Activated CD4-positive, alpha-beta T cell treated with anti-CD3 and anti-CD28 coated beads, Interleukin-2, amount 50 U/mL, for 1 hour (primary cell): ENCODE measurements at places on chromosomes 16 and 17.

DNA sequence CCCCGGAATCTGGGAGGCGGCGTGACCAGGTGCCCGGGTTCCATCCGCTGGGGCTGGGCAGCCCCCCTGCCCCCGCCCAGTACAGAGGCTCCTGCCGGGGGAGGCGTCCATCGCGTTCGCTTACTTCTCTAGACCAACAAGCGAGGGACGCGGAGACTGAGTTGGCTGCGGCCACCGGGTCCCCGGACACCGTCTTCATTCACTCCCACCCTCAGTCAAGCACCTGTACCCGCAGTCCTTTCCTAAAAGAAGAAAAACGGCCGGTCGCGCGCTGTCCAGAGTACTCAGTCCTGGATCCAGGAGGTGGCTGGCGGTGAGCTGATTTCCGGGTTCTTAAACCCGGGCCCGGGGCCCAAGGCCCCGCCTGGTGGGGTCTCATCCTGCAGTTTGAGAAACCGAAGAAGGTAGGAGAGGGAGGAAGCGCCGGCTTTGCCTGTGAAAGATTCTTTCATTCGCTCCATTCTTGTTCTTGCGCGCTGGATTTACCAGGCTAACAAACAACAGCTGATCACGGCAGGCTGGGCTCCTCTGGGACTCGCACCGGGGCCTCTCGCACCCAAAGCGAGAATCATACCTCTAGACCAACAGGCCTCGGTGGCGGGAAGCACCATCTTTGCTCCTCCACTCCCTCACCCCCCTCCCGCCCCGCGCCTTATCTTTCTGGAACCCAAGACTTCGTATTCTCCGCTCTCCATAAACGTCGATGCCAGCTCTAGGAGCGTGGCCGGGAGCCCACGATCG lies 17.4 kb upstream of the OR1F1 start:
- no peak for DNase-seq

- peak; percentile 6 for DNase-seq
Observed at GRCh38 chr16:25030420-25031131, 15.4 kb upstream of the ARHGAP17 start.

DNA sequence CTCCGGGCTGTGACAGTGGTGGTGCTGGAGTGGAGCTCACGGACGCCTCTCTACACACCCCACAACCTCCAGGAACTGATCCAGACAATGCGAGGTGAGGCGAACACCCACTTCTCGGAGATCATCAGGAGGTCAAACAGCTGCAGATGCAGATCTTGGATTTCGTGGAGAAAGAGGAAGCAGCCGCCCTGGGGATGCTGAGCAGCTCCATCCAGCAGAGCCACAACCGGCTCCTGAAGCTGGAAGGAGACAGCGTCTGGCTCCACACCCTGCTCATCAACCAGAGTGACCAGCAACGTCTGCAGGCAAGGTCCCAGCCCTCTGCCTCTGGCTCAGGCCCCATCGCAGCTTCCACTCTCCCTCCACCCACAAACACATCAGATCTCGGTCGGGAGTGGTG lies 13.2 kb upstream of the SLC16A5 start:
- DNase-seq: no peak

DNA sequence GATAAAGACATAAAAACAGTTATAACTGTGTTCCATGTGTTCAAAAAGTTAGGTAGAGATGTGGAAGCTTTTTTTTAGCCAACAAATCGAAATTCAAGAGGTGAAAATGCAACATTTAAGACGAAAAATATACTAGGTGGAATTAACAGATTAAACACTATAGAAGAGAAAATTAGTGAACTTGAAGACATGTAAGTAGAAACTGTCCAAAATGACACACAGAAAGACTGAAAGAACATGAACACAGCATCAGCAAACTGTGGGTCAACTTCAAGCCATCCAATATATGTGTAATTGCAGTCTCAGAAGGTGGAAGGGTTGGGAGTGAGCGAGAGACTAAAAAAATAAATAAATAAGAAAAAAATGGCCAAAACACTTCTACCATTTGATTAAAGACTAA lies 9.3 kb downstream of the FAM83G start:
- no peak for DNase-seq

GRCh38 chr17:13085578-13085977 lies 67.8 kb upstream of the ELAC2 start:
- DNase-seq: no peak

DNA sequence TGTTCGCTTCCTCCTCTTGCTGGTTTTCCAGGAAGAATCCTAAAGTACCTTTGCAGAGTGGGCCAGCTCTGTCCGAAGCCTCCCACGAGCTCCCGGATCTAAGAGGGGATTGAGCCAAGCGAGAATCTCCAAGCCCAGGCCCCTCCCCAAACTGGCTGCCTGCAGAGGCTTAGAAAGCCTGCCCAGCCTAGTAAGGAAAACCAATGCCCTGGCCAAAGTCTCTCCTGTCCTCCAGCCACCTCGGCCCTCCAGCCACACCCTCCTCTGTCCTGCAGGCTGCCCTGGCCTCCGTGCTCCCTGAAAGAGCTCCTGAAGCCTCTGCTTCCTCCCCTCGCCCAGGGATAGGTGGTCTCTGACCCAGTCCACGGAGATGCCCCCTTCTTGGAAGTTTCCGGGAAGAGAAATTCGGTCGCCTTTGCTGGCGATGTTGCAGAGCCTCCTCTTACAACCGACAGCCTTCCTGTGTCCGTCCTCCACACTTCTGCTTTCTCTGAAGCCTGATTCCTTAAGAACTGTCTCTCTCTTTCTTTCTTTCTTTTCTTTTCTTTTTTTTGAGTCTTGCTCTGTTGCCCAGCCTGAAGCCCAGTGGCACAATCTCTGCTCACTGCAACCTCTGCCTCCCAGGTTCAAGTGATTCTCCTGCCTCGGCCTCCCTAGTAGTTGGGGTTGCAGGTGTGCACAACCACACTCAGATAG lies 54.9 kb upstream of the TOB1 start:
- no peak for DNase-seq

DNA sequence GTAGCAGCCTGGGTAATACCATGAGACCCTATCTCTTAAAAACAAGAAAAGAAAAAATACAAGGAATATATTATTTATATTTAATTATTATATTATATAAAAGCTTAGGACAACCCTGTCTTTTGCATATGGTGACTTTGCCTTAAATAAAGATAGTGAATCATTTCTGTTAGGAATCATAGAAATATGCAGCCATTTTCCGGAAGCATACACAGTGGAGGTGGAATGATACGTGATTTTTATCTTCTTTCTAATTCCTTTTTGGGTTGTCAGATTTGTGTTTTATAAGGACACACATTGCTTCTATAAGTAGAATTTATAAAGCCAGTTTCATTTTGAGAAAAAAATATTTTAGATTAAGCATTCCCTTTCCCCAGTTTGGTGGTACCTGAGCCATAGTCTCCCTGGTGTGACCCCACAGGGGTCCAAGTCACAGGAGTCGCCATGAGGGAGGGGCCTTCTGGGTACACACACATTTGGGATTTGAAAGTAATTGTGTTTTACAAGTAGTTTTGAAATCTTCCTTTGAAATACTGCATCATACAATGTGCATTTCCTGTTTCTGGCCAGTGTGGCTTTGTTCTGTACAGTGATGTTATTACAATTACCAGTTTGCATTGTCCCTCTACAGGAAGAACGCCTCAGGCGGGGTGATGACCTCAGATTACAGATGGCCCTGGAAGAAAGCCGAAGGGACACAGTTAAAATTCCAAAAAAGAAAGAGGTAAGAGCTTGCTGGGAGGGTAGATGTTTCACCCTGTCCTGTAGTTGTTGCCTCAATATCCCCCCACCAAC lies 50.9 kb downstream of the B9D1 start:
- DNase-seq: no peak

DNA sequence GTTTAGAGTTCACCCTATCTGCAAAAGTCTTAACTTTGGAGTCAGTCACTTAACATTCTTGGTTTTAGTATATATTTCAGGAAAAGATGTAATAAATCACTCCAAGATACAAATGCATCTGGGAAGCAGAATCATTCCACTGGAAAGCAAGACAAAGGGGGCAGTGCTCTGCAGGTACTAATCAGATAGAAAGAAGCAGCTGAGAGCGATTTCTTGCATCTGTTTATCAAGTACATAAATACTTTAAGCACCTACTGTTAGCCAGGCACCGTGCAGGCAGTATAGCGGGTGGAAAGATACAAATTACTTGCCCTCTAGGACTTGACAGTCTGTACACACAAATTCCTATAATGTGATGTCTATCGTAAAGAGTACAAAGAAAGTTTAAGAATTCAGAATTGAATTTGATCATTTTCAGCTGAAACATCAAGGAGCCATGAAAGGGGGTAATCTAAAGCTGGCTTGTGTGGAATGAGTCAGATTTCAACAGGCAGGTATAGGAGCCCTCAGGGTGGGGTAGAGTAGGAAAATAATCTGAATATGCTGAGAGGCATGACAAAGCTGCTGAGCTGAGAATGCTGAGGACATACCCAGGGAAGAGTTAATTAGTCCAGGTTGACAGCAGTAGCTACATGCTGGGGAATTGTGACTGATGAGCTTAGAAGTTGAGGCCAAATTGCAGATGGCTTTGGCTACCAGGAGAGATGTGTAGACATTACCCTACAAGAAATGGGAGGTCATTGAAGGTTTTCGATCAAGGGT lies 110.2 kb downstream of the CA10 start:
- no peak for DNase-seq

- no peak for DNase-seq
Observed at GRCh38 chr17:35188111-35188510, 6.1 kb downstream of the SLC35G3 start.

DNA sequence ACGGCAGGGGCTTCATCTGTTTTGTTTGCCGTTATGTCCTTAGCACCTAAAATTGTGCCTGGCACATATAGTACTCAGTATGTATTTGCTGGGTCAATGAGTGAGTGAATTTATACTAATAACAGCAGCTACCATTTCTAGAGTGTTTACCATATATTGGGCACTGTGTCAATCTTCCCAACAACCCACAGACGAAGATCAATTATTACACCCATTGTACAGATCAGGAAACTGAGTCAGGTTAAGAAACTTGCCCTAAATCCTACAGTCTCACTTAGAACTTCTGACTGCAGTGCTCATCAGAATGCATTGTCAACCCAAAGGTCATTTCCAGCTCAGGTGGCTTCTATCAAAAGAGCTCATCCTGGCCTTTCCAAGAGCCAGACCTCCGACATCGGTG lies 44.5 kb upstream of the MEOX1 start:
- no peak for DNase-seq

DNA sequence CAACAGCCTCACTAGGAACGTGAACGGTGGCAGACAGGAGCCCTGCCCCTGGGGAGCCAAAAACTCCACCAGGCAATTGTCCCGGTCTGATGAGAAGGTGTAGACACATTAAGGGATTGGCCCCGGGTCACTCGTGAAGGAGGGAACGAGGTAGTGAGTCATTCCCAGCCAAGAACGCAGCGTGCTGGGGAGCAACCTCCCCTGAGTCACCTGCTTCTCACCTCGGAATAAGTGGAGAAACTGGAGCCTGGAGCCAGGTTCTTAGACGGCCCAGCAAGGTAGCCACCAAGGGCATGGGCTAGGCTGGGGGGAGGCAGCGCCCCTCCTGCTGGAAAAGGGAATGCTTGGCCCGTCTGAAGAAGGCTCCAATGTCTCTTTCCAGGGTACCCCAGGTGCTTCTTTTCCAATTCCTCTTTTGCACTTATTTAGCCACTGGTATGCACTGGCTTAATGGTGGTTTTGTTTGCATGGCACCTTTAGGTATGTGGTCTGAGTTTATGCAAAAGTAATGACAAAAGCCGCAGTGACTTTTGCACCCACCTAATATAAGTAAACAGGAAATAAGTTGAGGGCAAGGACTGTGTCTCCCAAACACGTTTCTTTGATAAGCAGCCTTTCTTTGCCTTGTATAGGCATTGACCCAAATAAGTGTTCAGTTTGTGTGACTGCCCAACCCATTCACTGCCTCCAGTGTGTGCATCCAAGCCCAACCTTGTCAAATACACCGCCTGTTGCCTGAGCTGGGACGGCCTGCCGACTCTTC lies 1.8 kb upstream of the HELZ start:
- DNase-seq: peak; percentile 27

DNA sequence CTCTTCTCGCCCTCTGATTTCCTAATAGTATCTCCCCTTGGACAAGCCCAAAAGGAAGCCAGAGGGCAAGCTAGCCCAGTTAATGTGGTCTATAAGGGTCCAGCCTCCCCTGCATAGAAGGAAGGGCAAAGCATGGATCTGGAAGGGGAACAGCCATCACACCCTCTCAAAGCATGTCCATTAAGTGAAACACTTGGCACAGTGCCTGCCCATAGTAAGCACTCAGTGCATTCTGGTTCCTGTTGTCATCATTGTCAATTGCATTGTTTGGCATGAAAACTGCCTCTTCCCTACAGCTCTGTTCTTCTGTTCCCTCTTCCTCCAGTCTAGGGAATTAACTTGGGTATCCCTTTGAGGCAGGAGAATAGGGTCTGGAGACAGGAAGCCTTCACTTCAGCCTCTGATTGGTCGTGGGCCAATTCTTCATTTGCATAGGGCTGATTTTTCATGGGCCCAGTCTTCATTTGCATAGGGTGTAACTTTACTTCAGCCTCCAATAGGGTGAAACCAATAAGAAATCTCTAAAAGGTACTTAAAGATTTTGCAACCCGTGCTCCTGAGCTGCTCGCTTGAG lies 81.4 kb downstream of the C17orf67 start:
- DNase-seq: no peak

DNA sequence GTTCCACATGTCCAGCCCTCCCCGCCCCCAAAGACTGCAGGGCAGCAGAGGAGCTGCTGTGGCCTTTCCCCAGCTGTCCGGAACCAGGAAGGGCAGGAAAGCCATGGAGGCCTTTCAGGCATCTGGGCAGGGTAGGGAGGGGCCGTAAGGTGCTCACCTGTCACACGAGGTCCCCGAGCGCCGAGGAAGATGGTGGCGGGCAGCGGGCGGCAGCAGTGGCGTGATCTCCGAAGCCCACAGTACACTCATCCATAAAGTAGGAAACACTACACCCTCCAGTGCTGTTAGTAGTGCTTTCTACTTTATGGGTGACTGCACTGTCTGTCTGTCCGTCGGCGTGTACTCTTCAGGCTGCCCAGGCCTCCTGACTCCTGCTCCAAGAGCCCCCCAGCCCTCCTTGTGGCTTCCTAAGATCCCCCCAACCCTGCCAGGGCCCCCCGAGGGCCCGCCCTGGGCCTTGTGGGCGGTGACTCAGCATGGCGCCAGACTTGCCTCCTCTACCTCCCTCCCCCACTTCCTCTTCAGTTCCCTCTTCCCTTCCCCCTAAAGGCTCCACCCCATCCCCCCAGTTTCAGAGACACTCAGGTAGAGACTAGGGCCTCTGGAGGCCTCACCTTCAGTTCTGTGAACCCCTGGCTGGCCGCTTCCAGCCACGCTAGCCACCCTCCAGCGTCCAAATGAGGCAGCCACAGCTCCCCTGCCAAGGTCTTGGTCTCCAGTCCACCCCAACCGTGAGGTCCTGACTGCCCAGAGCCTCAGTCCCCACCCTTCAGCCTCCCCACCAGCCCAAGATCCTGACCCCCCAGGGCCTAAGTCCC lies 2.6 kb upstream of the TSPOAP1 start:
- peak; percentile 70 for DNase-seq

DNA sequence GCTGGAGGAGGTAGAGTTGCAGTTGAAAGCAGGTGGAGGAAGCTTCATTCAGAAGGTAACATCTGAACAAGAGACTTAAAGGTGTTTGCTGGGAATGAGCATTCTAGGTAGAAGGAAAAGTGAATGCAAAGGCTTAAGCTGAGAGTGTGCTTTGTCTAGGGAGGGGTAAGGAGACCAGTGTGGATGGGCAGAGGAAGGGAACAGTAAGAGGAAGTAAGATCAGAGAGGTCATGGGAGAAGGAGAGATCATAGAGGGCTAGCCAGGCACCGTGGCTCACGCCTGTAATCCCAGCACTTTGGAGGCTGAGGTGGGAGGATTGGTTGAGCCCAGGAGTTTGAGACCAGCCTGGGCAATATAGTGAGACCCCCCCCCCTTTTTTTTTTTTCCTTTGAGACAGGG lies 3.3 kb downstream of the STX4 start:
- no peak for DNase-seq

GRCh38 chr16:88927010-88927409 lies 50.0 kb downstream of the CBFA2T3 start:
- DNase-seq: no peak
